ENCODE measurements at places on chromosomes 7 and 10.

- no peak for DNase-seq
Measured at GRCh38 chr10:111677759-111678158, 505.8 kb downstream of the GPAM start.

DNA sequence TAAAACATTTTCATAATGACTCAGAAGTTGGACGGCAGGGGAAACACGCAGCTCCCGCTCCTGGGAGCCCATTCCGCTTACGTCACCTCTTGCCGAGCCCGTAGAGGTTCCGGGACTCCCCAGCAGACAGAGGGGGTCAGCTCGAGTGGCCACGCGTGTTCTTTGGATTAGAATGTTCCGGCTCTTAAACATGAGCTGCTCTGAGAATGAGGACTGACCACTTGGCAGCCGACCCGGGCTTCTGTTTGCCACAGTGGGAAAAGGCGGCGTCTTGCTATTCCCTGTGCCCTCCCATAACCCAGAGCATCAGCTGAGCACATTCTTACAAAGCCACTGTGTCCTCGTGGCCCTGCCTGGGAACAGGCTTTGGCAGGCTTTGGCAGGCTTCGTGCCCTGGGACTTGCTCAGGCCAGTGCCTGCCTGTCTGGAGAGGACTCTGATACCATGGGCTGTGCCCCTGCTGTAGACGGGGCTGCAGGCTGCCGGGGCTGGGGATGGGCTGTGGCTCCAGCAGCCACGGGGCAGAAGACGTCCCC lies 40.1 kb downstream of the PFKP start:
- no peak for DNase-seq

- DNase-seq, result no peak
Measured at GRCh38 chr7:127718340-127718679, 66.3 kb downstream of the SND1 start.

- no peak for DNase-seq
Measured at GRCh38 chr7:22563032-22563501, 63.1 kb upstream of the STEAP1B start.

DNA sequence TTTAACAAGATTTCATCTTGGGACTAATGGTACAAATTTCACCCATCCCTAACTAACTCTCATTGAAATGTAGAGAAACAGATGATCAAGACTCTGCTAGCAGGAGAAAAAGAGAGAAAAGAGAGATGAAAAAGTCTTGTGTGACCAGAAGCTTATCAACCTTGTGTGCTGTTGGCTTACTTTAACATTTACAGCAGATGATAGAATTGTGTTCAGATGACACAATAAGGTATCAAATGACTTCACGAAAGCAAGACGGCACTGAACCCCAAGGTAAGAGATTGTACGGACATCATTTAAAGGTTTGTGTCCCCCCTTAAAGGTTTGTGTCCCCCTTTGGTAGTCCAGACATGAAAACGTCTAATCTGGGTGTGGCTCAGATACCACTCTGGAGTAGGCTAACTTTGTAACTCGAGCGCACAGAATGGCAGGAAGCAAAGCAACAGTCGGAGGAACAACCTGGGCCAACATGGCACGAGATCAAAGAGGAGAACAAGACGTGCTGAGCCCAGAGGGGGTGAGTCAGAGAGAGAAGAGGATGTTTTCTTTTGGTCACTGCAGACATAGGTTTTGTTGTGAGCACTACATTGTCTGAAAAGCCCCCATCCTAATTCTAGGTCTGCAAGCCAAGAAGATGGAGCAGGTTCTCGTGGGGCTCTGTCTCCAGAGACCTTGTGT lies 10.4 kb upstream of the LMBR1 start:
- DNase-seq, result no peak

DNA sequence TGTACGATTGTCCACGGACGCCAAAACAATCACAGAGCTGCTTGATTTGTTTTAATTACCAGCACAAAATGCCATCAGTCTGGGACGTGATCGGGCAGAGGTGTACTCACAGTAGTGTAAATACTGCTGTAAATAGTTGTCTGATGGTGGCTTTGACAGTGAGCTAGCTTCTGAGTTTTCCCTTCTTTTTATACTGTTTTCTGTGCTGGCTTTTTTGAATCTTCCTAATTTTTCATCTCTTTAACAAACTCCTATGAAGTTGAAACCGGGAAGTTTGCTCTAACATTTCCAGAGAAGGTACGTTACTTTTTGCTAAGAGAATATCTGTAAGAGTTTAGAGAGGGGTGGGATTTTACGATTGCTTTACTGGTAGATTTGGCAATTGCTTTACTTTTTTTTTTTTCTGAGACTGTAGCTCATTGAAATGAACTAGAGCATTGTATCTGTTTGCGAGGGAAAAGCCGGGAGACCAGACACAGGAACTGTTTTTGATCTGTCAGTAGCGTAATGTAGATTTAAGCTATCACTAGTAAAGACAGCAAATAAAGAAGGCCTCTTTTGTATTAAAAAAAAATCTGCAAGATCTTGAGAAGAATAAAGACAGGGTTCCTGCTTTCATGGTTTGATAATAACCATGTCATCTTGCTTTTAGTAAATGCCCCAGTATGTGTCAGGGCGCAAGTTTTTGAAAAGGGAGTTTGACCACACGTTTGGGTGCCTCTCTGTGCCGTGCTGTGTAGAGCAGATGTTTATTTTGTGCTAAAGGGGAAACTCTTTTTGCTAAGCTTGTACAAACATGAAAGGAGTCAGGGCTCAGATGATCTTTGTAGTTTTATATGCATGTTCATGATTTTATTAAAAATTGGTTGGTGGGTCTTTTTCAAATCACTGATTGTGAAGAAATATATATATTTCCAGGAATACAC lies 712 bp downstream of the FOXP2 start:
- no peak for DNase-seq

GRCh38 chr10:115771755-115772154 lies 501.3 kb downstream of the GFRA1 start:
- no peak for DNase-seq

DNA sequence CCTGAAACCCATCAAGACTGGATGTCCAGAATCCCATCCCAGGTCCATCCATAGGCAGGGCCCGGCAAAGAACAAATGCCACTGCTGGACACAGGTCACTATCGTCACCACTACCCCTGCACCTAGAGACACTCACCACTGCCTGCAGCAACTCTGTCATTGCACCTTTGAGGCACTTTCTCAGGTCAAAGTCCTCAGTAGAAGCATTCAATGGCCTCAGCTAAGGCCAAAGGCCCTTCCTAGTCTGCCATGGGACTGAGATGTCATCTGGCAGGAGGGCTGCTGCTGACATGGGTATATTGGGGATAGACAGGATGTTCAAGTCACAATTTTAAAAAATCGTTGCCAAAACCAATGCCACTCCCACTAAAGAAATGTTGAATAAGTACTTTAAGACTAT lies 58.7 kb downstream of the GPAM start:
- DNase-seq, result no peak

GRCh38 chr7:12434012-12434642 lies 30.5 kb upstream of the VWDE start:
- DNase-seq, result no peak

DNA sequence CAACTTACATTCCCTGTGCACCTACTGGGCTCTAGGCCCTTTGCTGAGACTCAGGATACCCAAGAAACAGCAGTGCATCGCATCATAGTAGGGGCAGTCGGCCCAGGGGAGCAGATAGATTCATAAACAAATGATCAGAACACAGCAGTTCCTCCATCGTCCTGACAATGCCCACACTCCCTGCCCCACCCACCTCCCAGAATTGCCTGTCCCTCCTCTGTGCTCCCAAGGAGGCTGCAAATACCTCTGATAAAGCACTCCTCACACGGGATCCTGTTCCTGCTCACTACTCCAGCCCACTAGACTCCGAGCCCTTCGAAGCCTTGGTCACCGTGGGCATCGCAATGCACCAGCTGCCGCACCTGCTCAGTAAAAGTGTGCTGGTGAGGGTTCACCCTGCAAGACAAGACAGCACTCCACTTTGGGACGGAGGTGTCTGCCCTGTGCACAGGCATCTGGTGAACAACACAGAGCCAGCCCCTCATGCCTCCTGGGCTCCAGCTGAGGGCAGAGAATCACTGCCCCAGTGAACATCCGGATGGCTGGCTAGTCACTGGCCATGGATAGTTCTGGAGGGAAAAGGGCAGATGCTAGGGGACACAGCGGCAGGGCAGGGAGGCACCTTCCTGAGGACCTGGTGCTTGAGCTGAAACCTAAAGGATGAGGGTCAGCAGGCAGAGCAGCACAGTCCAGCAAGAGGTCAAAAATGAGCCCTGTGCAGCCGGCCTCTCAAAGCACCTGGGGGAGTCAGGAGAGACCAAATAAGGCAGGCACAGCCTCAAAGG lies 60.7 kb downstream of the TNS3 start:
- DNase-seq, result no peak

GRCh38 chr7:2723138-2723850 lies 35.3 kb downstream of the AMZ1 start:
- no peak for DNase-seq

- DNase-seq, result no peak
Measured at GRCh38 chr7:81014266-81014665, 95.4 kb upstream of the SEMA3C start.

DNA sequence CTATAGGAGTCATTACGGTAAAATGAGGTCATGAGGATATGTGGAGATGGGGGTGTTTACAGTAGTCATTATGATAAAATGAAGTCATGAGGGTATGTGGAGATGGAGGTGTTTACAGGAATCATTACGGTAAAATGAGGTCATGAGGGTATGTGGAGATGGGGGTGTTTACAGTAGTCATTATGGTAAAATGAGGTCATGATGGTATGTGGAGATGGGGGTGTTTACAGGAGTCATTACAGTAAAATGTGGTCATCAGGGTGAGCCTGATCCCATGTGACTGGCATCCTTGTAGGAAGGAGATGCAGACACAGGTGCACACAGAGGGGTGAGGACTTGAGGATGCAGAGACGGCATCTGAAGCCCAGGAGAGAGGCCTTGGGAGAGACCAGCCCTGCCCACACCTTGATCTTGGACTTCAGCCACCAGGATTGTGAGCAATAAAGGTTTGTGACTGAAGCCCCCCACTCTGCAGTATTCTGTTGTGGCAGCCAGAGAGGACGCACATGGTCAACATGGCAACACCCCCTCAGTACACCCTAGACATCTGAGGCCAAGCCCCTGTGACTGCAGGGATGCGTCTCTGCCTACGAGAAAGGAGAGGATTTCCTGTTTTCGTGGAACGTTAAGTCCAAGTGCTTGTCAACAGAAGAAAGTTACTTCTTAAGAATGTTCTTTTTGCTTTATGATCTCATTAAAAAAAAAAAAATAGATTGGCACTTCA lies 544.4 kb downstream of the DNAJB6 start:
- no peak for DNase-seq

DNA sequence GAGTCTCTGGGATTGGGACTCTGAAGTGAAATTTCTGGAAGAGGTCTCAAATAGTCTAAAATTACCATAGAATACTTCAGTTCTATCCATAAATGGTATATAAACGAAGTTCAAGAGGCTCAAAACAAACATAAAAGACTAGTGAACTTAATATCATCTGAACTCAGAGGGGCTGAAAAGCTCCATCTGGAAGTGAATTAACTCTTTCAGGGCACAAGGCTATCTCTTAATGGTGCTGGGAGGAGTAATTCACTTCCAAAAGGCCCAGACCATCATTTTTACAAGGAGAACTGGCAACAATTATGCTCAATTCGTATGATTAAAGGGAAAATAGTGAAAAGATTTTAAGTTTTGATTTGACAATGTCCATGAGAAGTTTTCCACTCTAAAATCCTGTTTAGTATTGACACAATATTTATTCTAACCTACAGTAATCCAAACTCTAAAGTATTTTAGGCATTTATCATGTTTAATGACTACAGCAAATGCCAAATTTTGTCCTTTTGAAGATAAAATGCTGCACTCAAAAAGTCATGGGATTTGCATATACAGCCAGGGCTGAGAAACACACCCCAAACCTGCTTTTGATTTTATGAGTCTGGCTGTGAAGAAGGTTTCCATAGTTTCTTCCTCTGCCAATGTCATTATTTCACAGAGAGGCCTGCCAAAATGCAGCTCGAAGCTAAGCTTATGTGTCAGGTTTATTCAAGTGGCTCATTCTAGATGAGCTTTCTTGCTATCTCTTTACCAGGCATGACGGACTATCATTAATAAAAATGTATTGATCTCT lies 143.9 kb downstream of the HIBADH start:
- no peak for DNase-seq

DNA sequence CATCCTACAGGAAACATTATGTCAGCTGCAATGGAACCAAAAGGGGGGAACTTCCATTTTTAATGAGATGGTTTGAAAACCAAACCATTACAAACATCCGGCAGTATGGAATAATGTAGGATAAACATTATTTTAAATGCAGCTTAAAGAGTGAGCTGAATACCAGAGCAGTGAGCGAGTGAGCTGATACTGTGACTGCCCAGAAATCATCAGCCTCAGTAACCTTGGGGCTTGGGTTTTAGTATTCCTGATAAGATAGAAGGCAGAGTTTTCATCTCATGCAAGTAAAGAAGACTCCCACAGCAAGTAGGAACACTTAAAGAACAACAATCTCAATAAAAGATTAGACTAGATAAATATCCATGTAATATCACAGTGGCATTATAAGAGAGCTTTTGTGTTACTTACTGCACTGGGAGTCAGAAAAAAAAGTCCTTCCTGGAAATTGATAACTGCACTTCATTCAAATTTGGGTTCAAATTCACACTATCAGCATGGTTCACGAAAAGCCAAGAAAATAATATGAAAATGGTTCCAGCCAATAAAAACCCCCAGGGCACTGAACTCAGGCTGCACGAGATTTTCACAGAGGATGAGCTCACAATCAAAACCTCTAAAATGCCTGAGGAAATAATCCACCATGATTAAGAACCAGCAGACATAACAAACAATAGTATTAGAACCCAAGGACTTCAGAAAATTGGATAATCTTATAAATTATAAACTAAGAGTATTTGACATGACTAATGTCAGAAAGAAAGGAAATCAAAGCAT lies 115.7 kb downstream of the MTPAP start:
- DNase-seq, result no peak

- no peak for DNase-seq
Measured at GRCh38 chr7:141221007-141221612, 147.2 kb downstream of the TMEM178B start.

DNA sequence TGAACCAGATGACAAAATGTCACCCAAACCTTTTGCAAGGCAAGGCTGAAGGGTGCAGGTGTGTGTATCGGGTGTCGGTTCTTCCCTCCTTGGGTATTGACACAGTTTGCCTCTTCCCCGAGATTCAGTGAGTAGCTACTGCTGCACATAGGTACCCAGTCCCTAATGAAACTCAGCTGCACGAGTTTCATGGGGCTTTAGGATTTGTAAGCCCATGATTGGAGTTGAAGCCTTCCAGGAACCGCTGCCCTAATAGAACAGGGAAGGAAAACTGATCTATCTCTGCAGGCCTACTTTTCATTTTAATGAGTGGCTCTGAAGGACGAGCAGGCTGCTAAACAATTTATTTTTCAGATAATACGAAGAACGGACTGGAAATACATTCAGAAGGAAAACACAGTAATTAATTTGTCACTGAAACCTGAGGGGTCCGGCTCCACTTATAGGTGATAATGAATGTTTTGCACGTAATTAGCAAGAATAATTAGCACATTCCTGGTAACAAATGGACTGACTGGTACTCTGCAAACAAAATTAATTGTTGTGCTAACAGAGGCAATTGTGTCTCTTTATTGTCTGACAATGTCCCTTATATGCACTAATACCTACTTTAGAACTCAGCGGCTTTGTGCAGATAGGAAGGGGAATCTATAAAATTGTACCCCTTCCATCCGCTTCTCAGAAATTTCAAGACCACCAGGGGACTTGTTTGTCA lies 49.6 kb upstream of the FZD8 start:
- DNase-seq, result no peak

Data from cerebellar nuclear complex (tissue), 1 donor.